ENCODE measurements at places on chromosomes 13 and 19.

DNA sequence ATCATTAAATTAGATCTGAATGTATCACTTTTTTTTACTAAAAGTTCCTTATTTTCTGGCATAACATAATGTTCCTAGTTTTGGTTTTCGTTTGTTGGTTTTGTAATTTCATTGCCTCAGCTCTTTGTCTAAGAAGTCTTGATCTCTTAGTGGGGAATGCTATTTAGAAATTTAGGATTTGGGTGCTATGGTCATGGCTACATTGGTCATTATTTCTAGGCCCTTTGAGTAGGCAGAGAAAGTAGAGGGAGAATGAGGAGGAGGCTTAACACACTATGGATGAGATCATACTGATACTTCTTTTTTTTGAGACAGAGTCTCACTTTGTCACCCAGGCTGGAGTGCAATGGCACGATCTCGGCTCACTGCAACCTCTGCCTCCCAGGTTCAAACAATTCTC, 41.8 kb downstream of the PIBF1 start:
- no peak for DNase-seq

DNA sequence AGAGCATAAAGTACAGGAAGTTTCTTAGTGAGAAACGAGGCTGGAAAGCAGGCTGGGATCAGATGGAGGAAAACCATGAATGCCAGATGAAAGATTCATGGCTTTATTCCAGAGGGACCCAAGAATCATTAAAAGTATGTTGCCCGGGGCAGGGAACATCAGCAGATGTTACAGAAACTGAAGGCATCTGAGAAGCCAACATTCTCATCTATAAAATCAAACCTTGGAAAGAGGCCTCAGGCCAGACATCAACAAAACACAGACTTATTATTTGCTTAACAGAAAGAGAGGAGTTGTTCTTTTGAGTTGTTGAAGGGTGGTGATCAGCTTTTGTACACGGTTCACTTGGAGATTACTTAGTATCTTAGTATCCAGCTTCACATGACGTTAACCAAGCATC, 543.6 kb downstream of the RFC3 start:
- no peak for DNase-seq

DNA sequence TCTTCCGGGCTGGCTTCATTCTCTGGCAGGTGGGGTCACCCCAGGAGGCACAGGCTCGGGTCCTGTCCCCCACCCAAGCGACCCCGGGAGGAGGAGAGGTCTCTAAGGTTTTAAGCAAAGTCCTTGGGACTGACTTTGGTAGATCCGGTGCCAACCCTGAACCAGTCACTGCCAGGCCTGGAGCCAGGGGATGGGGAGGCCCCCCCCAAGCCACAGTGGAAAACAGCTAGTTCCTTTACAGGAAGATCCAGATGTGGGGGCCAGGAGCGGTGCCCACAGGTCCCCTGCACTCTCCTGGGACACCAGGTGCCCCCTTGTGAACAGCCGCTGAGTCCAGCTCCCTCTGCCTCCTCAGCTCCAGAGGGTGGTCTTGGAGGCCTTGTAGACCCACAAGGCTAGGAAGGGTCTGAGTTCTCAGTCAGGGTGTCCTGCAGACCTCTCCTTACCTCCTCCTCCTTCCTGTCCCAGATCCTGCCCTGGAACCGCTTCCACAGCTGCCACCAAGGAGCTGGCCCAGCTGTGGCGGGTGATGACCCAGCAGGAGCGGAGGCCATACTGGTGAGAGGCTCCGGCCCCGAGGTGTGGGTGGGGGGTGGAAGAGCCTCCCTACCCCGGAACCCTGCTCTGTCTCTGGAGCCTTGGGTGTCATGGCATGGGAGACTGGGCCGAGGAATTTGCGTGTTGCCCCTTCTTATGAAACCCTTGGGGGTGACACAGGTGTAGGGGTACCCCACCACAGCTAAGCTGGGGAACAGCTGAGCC, 6.0 kb downstream of the SIX5 start:
- no peak for DNase-seq

- DNase-seq, result no peak
Observed at GRCh38 chr19:43534305-43534815, 1.4 kb downstream of the ZNF575 start.

DNA sequence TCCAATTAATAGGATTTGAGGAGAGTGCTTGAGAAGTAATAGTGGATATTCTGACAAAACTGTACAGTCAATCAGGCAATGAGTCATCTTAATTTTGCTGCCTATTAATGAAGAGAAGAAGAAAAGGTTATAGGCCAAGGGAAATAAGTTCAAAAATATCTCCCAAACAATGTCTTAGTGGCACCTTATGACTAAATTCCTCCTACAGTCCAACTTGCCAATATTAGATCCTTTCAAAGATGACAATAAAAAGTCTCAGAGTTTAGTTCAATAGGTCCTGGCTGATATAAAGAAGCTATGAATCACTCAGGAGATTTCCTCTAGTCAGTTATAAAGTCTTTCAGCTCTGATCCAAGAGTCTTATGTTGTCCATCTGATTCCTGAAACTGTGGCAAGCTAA, 27.9 kb downstream of the UGGT2 start:
- no peak for DNase-seq

GRCh38 chr19:16113727-16114126, 2.0 kb downstream of the RAB8A start:
- DNase-seq, result no peak

DNA sequence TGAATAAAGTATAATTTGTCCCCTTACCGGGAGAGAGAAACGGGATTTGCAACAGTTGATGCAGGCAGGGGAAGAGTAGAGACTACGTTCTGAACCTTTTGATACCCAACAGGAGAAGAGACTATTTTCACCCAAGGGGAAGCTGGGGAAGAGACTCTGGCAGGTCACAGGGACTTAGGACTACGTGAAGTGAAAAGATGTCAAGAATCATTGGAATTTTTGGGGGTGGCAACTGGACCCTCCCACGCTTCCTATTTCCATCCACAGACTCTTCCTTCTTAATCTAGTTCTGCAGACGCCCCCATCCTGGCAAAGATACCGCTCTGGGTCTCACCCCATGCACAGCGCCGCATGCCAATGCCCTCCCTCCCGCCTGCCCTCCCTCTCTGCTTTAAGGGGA, 13.8 kb downstream of the CABP5 start:
- DNase-seq, result no peak

DNA sequence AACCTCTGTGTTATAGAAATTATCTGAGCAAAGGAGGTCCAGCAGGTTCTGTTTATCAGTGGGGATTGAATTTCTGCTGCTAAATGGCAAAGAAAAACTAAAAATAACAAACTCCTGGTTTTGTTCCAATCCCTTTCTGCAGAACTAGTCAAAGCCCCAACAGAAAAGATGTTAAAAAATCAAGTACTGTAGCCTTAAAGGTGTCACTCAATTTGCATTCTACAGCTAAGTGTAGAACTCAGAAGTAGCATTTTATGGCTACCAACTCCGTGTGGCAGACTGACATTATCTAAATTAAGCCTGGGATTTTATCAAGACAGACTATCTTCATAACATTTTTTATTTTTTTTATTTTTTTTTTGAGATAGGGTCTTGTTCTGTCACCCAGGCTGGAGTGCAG, 91.5 kb upstream of the SLC15A1 start:
- DNase-seq, result no peak

DNA sequence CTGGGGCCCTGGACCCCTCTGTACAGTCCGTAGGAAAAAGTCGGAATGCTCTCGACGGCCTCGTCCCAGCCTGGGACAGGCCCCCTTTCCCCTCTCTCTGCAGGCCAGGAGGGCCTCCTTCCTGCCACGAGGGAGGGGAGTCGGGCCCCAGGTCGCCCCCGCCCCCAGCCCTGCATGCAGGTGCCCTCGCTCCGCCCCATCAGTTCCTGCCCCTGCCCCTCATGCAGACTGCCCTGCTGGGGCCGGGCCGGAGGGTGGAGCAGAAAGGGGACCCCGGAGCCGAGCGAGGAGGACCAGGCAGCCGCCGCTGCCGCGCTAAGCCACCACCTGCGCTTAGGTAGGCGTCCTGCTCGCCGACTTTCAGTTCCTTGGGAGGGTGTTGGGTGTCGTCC, 7.3 kb downstream of the LYL1 start:
- no peak for DNase-seq

- no peak for DNase-seq
Observed at GRCh38 chr13:62997696-62998095, 1582.0 kb upstream of the PCDH20 start.

DNA sequence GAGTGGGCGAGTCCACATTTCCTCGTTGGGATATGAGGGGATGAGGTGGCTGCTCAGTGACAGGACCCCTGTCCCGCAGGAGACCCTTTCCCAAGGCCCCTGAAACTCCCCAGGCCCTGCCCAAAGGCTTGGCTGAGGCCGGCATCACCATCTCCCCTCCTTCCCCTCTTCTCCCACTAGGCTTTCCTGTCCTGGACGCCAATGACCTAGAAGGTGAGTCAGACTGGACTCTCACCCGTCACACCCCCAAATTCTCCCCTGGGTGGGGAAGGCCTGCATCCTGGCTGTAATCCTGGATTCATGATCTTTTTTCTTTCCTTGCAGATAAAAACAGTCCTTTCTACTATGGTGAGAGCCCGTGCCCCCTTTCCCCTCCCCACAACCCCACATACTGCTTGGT, 5.3 kb downstream of the FXYD3 start:
- DNase-seq, result no peak

- no peak for DNase-seq
Observed at GRCh38 chr19:8877854-8878705, 45.9 kb downstream of the MBD3L1 start.

DNA sequence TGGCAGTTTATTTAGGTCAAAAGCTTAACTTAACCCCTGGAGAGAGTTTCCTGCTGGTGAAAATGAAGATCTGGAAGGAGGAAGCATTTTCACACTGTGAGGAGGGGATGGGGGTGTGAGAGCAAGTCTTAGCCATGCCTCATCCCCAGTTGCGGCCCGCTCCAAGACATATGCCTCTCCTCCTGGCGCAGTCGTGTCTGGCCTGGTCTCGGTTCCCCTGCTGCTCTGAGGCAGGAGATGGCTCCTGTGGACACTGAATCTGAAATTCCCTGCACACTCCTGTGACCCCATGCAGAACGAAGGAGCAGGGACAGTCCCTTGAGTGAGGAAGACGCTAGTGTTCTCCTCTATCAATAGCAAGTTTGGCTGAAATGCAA, 360 bp upstream of the ZNF69 start:
- DNase-seq, result no peak

DNA sequence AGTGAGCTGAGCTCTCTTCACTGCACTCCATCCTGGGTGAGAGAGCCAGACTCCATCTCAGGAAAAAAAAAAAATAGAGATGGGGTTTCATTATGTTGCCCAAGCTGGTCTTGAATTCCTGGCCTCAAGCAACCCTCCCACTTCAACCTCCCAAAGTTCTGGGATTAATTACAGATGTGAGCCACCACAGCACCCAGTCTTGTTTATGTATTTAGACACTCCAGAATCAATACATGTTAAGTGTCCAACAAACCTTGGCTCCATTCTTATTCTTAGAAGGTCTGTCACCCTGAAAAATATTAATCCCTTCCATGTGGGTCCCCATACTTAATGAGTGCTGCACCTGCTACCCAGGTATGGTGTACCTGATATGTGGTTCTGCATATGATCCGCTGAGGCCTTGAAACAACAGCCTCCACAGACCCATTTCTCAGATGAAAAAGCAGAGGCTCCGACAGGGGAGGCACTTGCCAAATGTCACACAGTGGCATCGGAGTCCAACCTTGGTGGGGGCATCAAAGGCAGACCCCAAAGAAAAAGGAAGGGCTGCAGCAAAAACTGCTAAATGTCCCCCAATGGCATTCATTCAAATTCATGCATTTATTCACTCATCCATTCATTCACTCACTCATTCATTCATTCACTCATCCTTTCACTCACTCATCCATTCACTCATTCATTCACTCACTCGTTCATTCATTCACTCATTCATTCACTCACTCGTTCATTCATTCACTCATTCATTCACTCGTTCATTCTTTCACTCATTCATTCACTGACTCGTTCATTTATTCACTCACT, 16.7 kb downstream of the TICAM1 start:
- no peak for DNase-seq

- DNase-seq, result no peak
Observed at GRCh38 chr19:10271543-10272086, 695 bp downstream of the ICAM1 start.

GRCh38 chr13:30111810-30112209, 195.5 kb downstream of the KATNAL1 start:
- no peak for DNase-seq

DNA sequence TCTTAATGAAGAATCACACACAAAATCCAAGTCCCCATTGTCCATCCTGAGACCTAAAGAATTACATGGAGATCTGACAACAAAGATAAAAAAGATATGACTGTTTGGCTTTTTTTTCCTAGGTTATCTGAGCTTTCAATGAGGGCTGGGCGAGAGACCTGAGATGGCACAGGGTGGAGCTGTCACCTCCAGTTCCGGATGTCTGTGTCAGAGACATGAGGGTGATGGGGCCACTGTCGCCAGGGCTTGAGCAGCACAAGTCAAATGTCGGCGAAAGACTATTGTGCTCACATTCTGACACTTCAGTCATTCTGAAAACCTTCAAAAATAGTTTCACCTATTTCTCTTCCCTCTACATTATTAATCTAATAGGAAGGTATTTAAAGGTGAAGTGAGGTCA, 65.7 kb downstream of the SLC7A1 start:
- DNase-seq, result no peak

DNA sequence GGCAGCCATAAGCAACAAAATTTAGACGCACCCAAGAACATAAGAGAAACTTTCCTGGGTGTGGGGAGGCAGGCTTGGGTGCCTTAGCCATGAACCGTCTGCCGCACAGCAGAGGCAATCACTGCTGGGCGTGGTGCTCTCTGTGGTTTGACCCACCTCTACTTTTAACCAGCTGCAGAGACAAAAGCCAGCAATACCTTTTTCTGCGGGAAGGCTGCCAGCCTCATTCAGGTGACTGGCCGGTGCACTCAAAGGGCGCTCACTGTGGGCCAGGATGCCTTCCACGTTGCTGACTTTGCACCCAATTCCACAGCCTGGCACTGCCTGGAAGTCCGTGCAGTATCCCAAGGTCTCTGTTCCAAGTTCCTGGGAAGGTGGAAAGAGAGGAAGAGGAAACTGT, 69.1 kb downstream of the ATP7B start:
- DNase-seq, result no peak

GRCh38 chr13:33186861-33187291, 98.7 kb downstream of the STARD13 start:
- DNase-seq, result no peak

DNA sequence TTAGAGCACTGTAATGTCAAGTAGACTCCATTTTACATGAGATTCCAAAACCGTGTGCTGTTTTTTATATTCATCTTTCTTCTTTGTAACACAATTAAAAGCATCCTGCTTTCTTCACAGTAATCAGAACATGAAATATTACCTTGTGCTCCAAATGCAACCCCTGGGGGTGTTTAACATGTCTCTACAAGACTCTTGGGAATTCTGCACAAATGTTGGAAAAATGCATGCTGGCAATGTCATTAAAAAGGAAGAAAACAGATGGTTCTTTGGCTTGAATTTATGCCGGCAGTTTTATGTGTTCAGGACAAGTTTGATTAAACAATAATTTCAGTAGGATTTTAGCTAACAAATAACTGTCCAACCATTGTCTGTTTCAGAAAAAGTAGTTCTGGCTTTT, 159.1 kb downstream of the LIG4 start:
- DNase-seq, result no peak

Data from D721Med (cell line).